ENCODE measurements at places on chromosomes 5 and 9.

GRCh38 chr9:13113751-13114150 is 165.7 kb downstream of the MPDZ start:
- DNase-seq: no peak

GRCh38 chr9:116491659-116492058 is 195.4 kb upstream of the TRIM32 start:
- DNase-seq: no peak

GRCh38 chr5:139384591-139385051 is 1.5 kb upstream of the SLC23A1 start:
- no peak for DNase-seq

GRCh38 chr5:160479220-160479619 is 57.6 kb downstream of the PTTG1 start:
- DNase-seq: no peak

- DNase-seq: no peak
Observed at GRCh38 chr5:132224716-132225115, 2.9 kb downstream of the P4HA2 start.

GRCh38 chr5:150180241-150181026 is 9.4 kb upstream of the SLC6A7 start:
- no peak for DNase-seq
